Activated T-helper 1 cell treated with anti-CD3 and anti-CD28 coated beads, Interleukin-12 subunit alpha, Interleukin-12 subunit beta, Interleukin-2, Interleukin-4 antibody, amounts not matched to agents 30 ng/mL and 10 ng/mL and 1 ng/mL, durations not matched to agents 14 hours and 24 hours and 36 hours (primary cell): ENCODE measurements at places on chromosomes 11 and 22. TPM values are rescaled to one million over a fixed set of nuclear protein-coding genes. Genes with fewer than 3 reads are reported as not detected.

The OR51I1 gene
- not detected in 2 replicates for total RNA-seq

The ANO1 gene
- total RNA-seq: not detected in 2 replicates

The EXPH5 gene
- 0.56 and 0.65 TPM in 2 replicates for total RNA-seq

The AKIP1 gene
- 33.4 and 36.9 TPM in 2 replicates for total RNA-seq

The ZP1 gene
- total RNA-seq: not detected in 2 replicates

The BAIAP2L2 gene
- 0.29 and 0.32 TPM in 2 replicates for total RNA-seq

The TAGLN gene
- total RNA-seq: 2.9 and 4.6 TPM in 2 replicates

The FDXACB1 gene
- 7.9 and 9.4 TPM in 2 replicates for total RNA-seq

The NFAM1 gene
- total RNA-seq: 0.12 and 0.88 TPM in 2 replicates

The SCGB1A1 gene
- not detected in 2 replicates for total RNA-seq
